ENCODE measurements at places on chromosomes 7 and 10.
A peak's percentile ranks its signal among the peaks of the same experiment; 100 is the strongest.

DNA sequence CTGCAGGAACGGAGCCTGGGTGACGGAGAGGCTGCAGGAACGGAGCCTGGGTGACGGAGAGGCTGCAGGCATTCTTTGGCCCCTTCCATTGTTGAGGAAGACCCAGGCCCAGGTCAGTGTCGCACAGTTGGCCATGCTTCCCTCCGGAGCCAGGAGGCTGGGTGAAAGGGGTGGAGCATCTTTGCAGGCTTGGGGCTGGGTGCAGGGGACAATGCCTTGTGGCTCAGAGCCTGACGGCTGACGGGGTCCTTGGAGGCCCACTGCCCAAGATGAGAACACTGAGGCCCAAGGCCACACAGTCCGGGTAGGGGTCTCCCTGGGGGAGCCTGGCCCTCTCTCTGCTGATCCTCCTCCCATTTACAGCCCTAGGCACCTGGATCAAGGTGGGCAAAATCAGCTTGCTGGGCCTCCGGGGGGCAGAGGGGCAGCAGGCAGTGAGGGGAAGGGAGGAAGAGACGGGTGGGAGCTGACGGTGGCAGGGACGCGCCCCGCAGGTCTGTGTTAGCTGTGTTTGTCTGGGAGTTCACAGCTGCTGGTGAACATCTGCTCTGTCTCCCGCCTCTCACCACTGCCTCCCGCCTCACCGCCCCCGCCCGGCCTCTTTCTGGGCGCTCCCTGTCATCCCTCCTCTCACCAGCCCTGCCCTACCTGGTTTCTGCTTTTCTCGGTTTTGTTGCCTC, 30.6 kb upstream of the PCBD1 start:
- no peak overlapping the region for H3K27ac ChIP-seq
- H3K27me3 ChIP-seq = no peaks in the 10 kb centered on the region
- no peak for DNase-seq
- no peak overlapping the region for H3K4me3 ChIP-seq
- H3K36me3 ChIP-seq = no peaks in the 10 kb centered on the region

GRCh38 chr10:101693651-101693977, 1.4 kb downstream of the FBXW4 start:
- H3K36me3 ChIP-seq = no peaks in the 10 kb centered on the region
- H3K27ac ChIP-seq = peak overlapping the region; percentile 98
- H3K4me1 ChIP-seq = no peaks in the 10 kb centered on the region
- H3K4me3 ChIP-seq = peak overlapping the region; percentile 95

DNA sequence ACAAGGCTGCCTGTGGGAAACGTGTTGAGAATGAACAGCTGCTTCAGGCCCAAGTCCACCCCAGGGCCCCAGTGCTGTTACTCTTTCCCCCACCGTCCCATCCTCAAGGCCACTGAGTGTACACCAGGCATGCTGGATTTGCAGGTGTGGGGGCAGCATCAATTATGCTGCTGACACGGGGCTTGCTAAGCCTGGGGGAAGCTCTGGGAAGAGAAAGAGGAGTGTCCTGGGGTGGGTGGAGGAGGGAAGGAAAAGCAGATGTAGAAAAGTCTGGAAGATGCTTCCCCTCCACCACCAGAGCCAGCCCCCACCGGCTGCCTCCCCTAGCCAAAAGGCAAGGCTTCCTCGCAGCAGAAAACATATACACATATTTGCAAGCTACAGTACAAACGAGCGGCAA, 153.9 kb downstream of the CDH23 start:
- H3K36me3 ChIP-seq = no peaks in the 10 kb centered on the region
- DNase-seq = no peak
- H3K27ac ChIP-seq = no peak overlapping the region
- H3K4me3 ChIP-seq = no peak overlapping the region
- H3K27me3 ChIP-seq = no peaks in the 10 kb centered on the region

- H3K27ac ChIP-seq = no peak overlapping the region
- H3K4me3 ChIP-seq = no peak overlapping the region
- no peaks in the 10 kb centered on the region for H3K4me1 ChIP-seq
- H3K36me3 ChIP-seq = no peaks in the 10 kb centered on the region
- no peaks in the 10 kb centered on the region for H3K27me3 ChIP-seq
Observed at GRCh38 chr7:80719261-80719660, 80.8 kb downstream of the CD36 start.

- no peaks in the 10 kb centered on the region for H3K4me1 ChIP-seq
- H3K4me3 ChIP-seq = no peak overlapping the region
- H3K27me3 ChIP-seq = no peaks in the 10 kb centered on the region
- no peaks in the 10 kb centered on the region for H3K36me3 ChIP-seq
- no peak for DNase-seq
Observed at GRCh38 chr10:75607576-75607975, 176.2 kb downstream of the LRMDA start.

DNA sequence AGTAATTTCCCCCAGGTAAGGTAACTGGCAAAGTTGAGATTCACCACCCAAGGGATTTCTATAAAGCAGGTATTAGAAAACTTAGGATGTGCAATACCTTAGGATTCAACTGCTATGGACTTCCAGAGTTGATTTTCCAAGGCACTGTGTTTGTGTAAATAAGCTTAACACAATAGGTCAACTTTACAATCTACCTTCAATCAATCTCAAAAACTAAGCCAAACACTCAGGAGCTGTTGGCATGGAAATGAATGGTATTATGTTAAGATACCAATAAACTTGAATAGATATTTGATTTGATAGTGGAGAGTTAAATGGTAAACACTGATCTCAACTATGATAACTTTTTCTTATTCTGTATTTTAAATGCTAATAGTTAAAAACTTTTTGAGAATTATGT, 762 bp upstream of the SEMA3E start:
- no peaks in the 10 kb centered on the region for H3K27me3 ChIP-seq
- no peak for DNase-seq
- no peaks in the 10 kb centered on the region for H3K4me1 ChIP-seq
- H3K36me3 ChIP-seq = no peaks in the 10 kb centered on the region
- no peak overlapping the region for H3K27ac ChIP-seq
